ENCODE measurements at places on chromosomes 2 and 18.
A peak's percentile ranks its signal among the peaks of the same experiment; 100 is the strongest.

DNA sequence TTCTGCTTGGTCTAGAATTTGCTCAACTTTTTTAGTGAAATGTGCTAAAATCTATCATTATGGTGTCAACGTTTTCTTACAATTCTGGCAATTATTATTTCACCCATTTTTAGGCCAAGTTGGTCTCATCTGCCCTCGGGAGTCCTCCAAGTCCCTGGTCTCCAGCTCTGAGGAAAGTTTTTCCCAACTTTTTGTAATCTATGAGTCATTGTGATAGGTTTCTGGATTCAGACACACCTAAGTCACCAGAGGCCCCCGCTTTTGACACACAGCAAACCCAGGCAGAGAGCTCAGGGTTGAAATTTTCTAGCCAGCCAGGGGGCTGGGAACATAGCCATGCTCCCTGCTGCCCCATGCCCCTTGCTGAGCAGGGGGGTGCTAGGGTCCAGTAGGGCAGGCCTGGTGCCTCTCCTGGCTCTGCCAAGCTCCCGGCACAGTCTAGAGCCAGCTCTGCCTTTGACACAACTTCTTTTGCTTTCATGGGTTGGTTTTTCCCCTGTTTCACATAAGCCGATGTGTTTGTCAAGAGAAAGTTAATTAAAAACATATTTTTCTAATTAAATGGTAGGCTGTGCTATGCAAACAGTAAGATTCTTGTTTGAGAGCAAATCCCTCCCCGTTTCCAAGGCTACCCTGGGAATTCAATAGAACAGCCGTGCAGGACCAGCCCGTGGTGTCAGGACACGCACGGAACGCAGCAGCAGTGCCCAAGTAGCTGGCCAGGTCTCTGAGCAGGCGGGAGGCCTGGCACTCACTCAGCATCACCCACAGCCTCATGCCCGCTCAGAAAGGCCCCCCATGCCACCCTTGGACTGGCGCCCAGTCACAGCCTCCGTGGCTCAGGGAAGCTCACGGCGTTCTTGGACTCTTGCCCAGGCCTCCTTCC lies 25.5 kb upstream of the SNED1 start:
- DNase-seq: no peak

DNA sequence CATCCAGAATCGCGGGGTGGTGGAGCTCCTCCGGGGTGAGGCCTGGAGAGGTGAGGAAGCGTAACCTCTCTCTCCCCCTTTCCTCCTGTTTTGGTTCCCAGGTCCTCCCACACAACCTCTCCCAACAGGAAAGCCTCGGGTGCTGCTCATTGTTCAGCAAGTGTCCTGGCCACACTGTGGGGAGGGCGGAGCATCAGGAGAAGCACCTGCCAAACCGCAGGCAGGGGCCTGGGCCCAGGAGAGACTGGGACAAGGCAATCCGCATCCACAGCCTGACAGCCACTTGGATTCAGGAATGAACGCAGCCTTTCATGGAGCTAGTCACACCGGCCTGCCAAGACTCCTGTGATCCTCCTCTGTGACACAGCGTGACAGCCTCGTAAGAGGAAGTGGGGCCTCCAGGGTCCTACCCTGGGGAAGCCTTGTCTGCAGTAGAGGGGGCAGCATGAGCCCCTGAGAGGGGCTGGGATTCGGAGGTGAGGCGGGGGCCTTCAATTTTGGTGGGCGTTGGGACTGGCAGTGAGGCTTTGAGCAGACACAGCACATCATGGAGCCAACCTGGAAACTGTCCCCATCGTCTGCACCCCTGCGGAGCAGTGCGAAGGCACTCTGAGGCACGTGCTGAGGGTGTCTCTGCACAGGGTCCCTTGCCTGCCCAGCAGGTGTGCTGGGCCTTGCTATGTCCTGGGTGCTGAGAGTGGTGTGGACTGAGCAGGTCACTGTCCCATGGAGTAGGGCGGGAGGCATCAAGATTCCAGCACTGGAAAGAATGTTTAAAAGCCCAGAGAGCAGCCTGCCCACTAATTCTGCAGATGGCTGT lies 62.2 kb downstream of the EDAR start:
- DNase-seq: no peak

GRCh38 chr2:143493339-143493738 lies 364.1 kb downstream of the ARHGAP15 start:
- DNase-seq: no peak

DNA sequence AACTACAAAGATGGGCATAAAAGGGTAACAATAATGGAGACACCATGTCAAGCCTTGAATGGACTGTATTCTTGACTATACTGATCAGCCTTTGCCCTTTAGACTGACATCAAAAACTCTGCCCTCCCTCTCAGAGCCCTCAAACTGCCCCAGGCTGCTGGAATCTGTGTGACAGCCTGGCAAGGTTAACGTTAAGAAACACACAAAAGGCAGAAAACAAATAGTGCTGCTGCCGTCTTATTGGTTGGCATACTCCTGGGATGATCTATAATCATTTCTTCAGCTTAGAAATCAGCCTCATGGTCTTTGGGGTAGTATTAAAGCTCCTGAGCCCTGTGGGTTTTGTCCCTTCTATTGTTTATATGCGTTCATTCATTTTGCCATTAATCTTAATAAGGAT lies 338.0 kb downstream of the DCC start:
- no peak for DNase-seq

- no peak for DNase-seq
Measured at GRCh38 chr2:127605691-127606263, 40.2 kb upstream of the GPR17 start.

DNA sequence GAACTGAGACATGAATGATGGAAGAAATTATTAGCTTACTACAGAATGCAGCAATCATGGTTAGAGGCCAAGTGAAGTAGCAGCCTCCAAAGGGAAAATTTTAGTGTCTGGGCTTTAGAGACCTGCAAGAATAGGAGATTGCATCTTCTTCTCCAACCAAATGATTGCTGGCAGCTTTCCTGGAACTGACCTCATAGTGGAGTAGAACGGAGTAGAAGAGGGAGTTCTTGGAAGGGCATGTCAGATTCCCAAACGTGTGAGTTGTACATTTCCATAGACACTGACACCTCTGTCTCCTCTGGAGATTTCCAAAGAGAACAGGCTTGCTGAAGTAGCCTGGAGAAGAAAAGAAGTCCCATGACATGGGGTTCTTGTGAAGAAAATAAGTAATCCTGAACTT lies 169.8 kb upstream of the ERBB4 start:
- DNase-seq: no peak

- DNase-seq: no peak
Measured at GRCh38 chr2:30777661-30778505, 29.4 kb downstream of the CAPN13 start.

DNA sequence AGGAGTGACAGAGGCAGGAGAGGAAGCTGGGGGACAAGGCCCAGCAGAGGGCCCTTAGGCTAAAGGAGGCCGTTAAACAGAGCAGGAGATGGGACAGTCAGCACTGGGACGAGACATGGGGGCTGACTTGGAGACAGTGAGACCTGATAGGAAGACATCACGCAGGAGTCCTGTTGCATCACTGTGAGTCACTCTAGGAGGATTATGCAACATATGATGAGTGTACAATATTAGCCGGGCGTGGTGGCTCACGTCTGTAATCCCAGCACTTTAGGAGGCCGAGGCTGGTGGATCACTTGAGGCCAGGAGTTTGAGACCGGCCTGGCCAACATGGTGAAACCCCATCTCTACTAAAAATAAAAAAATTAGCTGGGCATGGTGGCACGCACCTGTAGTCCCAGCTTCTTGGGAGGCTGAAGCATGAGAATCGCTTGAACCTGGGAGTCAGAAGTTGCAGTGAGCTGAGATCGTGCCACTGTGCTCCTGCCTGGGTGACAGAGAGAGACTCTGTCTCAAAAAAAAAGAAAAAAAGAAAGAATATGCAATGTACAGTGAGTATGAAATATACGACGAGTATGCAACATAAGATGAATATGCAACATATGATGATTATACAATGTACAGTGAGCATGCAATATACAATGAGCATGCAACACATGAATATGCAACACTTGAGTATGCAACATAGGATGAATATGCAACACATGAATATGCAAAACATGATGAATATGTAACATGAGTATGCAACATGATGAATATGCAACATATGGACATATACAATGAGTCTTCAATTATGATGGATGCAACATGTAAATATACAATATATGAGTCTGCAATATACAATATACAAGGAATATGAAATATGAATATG lies 83.3 kb upstream of the ID2 start:
- DNase-seq: peak; percentile 70

DNA sequence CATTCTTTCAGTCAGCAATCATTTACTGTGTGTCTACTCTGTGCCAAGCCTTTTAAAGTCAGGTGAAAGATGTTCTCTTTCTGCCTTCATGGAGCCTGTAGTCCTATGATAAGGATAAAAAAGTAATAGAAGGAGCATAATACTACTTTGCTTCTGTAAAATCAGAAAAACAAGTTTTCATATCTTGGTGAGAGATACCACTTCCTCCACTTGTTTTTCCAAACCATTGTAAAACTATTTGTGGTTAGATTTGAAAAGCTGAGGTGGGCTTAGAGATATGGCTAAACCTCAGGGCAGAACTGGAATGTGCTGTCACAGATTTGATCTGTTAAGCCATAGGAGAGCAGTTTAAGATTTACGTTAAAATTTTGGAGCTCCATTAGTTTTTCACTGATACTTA lies 104.7 kb upstream of the FAM117B start:
- DNase-seq: peak; percentile 36

- DNase-seq: no peak
Measured at GRCh38 chr2:234110219-234110618, 59.7 kb downstream of the SPP2 start.

GRCh38 chr2:235669269-235669831 lies 175.5 kb downstream of the AGAP1 start:
- DNase-seq: peak; percentile 55

DNA sequence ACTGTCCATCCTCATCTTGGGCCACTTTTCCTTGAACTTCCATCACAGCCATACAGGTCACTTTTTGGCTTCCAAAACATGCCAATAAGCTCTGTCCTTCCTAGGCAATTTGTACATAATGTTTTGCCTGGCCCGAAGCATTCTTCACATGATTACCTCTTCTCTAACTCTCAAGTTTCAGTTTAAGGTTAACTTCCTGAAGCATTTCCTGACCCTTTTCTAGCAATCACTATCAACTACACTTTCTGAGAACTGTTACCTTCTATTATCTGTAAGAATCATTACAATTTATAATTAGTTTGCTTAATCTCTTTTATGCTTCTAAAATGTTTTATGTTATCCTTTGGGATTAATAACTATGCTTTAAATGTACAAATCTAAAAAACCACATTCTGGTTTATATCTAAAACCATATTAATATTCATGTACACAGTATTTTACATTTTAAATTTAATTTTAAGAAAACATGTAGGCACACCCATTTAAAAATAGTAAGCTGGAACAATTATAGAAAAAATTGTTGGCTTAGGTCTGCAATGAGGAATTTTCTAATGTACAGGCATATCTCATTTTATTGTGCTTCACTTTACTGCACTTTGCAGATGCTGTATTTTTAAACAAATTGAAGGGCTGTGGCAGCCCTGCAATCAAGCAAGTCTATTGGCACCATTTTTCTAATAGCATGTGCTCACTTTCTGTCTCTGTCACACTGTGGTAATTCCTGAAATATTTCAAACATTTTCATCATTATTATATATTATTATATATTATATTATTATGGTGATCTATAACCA lies 76.4 kb downstream of the C2orf74 start:
- DNase-seq: no peak

DNA sequence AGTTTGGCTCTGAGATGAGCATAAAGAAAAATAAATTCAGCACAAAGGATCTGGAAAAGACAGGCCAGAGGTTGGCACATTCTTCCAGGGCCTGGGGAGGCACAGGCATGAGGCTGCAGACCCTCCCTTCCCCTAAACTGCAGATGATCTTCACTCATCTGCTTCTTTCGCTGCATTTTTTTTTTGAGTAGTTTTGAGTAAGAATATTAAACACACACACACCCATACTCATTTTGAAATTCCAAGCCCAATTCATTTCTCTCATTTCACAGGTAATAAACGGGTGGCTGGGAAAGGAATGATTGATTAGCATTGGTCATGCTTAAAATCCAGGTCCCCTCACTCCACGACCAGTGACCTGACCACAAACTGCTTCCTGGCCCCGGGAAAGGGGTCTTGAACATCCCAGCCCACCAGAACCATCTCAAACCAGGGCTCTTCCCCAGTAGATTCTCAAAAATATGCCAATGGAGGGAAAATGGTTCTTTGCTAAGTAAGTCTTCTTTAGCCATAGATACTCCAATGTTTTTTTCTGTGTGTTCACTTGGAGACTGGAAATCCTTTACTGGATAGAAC lies 219.6 kb downstream of the ANAPC1 start:
- no peak for DNase-seq

GRCh38 chr2:39136799-39137198 lies 15.9 kb upstream of the SOS1 start:
- no peak for DNase-seq

DNA sequence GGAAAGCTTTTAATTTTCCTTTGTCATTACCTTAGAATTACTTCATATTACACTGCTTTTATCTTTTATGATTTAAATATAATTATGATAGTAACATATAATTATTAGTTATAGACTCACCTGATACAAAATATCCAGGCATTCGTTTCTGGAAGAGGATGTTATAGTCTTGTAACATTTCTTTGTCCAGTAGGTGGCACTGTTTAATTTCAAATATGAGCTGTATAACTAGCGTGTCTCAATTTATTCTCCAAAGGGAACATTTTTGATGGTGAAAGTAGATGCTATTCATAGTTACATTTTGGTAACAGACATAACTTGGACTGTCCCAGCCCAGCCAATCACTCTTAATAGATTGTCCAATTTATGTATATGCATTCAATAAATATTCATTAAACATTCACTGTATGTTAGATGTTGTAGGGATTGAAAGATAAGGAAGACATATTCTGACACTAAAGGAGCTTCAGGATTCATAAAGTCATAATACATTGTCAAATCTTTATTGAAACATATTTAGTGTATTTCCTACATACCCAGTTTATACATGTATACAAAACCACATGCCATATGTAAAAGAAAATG lies 19.2 kb downstream of the DAW1 start:
- peak; percentile 82 for DNase-seq

- no peak for DNase-seq
Measured at GRCh38 chr2:215548714-215549113, 112.8 kb upstream of the FN1 start.

- no peak for DNase-seq
Measured at GRCh38 chr2:99403524-99403923, 66.3 kb downstream of the EIF5B start.

DNA sequence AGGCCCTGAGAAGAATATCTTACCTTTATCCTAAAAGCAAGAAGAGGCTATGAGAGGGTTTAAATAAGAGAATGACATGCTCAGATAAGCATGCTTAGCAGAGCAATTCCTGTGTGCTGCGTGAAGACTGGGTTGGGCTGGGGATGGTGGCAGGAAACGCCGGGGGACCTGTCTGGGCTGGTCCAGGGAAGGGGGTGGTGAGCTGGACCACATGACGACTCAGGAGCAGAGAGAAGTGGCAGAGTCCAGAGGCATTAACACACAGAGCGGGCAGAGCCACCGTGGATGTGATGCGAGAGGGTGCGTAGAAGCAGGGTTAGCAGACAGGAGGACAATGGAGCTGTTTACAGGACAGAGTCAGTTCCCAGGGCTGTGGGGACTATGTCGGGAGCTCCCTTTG lies 84.5 kb downstream of the ZBTB7C start:
- DNase-seq: no peak
